ENCODE measurements at places on chromosomes 2 and 18. TPM values are rescaled to one million over a fixed set of nuclear protein-coding genes. Genes with fewer than 3 reads are reported as not detected.

DNA sequence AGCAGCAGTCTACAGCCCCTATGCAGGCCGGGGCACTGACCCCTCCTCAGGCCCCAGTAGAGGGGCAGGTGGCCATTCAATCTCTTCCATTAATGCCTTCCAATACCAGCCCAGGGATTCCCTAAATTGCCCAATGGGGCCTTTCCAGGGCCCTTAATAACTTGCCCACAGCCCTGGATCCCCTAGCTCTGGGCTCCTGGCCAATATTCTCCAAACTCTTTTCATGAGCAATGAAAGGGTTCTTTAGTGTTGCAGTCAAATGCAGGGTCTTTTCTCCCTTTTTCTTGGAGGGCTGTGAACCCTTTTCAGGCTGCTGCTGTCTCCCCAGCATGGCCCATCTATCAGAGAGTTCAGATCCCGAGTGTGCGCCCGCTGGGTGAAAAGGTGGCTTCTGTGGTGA is 41.3 kb upstream of the SLC1A4 start:
- DNase-seq: no peak

- DNase-seq: no peak
Observed at GRCh38 chr2:38432820-38433606, 55.9 kb upstream of the ATL2 start.

Gene CYP26B1
- 31.5 TPM for total RNA-seq

- DNase-seq: no peak
Observed at GRCh38 chr2:37809931-37810570, 115.0 kb upstream of the RMDN2 start.

DNA sequence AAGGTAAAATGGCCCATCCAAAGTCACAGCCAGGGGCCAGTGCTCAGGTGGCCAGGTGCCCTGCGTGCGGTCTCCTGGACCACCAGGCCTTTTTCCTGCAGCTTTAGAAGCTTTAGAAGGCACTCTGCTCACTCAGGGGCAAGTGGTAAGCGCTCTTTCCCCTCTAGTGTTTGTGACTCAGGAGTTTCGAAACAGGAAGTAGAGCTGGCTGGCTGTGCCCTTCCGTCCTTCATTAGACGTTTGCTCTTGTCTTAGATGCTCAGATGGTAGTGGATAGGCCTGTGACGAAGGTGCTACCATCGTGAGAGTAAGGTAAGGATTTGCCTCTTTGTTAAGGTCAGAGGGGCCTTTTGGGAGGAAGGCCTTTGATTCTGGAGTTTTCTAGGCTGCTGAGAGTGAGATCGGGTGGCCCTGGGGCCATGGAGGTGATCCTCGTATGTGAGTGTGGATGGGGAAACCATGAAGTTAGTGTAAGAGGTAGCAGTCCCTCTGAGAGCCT is at the start of gene CASP8:
Gene CASP8, plus strand, starts transcription at position 235 of the 499 bp plus-strand sequence. CDS start 5,951 bp downstream, outside the sequence.
- no peak for DNase-seq
